ENCODE measurements at places on chromosomes 7 and 10. TPM values are rescaled to one million over a fixed set of nuclear protein-coding genes. Genes with fewer than 3 reads are reported as not detected.

DNA sequence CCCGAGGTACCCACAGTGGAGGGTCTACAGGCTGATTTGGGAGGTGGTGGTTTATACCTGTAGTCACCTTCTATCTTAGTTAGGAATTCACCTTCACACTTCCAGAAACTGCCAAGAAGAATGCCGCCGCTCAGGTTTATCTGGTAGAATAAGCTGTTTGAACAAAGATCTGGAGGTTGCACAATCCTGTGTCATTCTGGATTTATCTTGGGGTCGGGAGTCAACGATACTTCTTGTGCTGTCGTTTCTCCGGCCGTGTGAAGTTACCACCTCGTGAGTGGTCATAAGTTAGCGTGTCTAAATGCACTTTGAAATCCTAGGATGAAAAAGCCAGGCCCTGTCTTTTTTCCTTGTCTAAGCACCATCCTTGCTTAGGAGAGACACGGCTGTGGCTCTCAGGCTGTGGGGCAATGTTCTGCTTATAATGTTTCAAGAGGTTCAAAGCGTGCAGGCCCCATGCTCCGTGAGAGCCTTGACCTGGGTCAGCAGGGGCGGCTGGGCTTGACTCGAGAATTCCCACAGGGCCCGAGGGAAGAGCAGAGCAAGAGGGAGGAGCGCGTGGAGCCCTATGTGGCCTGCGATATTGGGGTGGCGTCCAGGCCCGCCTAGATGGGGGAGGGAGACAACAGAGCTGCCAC is 35.5 kb downstream of the GRIFIN start:
- DNase-seq: no peak

GRCh38 chr7:108045669-108046068 is 42.7 kb upstream of the LAMB1 start:
- DNase-seq: no peak

- no peak for DNase-seq
These were observed 21.8 kb downstream of the NKX6-2 start for GRCh38 chr10:132764108-132764507.

DNA sequence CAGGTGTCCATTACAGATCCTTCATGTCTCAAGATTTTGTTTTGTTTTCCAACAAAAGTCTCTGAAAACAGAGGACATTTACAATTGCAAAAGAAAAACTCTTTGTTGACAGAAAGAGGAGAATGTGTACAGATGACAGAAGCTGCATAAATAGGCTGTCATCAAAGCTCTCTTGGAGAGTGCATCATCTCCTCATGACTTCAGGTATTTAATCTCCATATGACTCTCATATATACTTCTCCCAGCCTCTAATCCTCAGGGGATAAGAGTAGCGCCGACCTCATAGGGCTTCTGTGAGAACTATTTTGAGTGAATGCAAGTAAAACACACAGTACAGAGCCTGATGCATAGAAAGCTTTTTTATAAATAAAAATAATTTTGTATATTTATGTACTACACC is 48.1 kb upstream of the SEPTIN7 start:
- no peak for DNase-seq

DNA sequence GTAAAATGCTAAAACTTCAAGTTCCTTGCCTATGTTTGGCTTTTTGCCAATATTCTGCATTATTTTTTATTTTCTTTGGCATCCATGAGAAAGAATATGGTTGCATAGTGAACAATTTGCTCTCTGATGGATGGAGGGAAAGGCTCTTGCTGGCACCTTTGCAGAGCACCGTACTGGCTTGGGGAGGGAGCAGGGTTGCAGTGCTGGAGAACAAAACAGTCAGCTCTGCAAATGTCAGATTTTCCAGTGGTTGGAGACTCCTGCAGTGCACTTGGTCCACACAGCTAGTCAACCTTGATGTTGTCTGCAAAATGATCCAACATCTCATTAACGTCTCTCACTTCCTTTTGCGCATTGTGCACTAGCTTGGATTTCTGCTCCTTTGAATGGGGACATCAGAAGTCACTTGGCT is 100.8 kb downstream of the ANLN start:
- DNase-seq: no peak

DNA sequence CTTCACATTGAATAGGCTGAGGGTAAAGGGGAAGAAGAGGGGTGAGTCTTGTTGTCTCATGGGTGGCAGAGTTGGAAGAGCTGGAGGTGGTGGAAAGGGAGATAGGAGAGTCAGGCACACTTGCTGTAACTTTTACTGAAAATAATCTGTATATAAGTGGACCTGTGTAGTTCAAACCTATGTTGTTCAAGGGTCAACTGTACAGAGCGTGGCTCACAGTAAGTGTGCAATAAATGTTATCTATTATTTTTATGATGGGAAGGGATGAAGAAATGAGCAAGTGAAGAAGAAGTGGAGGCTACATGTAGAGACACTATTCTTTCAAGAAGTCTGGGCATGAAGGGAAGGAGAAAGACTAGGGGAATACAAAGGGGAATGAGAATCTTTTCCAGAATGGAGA is 71.5 kb upstream of the FAM133B start:
- DNase-seq: no peak

DNA sequence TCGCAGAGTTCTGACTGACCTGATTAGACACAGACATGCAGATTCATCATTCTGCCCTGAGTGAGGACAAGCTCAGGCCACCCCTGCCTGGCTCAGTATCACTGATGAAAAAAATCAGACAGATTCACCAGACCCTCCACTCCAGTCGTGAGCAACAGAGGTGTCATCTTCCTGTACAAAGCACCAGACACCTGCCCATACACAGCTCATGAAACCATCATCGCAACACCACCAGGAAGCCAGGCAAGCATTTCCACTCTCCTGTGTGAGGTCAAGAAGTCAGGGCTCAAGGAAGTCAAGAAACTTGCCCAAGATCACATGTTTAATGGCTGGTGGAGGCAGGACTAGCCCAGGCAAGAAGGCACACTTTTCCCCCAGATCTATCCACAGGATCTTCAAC is 163.0 kb downstream of the CALN1 start:
- DNase-seq: no peak

- no peak for DNase-seq
These were observed 628 bp downstream of the MRPS33 start for GRCh38 chr7:141014125-141014523.

DNA sequence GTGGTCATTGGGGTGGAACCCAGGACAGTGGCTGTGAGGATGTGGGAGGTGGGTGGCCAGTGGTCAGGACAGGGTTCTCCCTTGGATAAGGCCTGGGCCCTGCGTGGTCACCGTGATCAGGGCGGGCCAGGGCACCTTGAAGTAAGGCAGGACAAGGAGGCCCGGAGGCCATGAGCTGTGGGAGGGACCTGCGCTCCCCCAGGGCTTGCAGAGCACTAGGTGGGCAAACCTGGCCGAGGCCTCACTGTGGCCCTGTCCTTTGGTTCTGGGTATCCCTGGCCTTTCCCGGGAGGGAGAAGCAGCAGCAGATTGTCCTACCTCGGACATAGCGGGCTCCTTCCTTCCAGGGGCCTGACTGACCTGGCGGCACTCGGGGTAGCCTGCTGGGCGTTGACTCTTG is 144.8 kb upstream of the RET start:
- no peak for DNase-seq

GRCh38 chr10:96570983-96571964 is 15.5 kb downstream of the TM9SF3 start:
- no peak for DNase-seq

- DNase-seq: no peak
These were observed 81.0 kb upstream of the GNA12 start for GRCh38 chr7:2924866-2925840.

GRCh38 chr10:133618851-133619250 is 7.7 kb downstream of the FRG2B start:
- no peak for DNase-seq

DNA sequence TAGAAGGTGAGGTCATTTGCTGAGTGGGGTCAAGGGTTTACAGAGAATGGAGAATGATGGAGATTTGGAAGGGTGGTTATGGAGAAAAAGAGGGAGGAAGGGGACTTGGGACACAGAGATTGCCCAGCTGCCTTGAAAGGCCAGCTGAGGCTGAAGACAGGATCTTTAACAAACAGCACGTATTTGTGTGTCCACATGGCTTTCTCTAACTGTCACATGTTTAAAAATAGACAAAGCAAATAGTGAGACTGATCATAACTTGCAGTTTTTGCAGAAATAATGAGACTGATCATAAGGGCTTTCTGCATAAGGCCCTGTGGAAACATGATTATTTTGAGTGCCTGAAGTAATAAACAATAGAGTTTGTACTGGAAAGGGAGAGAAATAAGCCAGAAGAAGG is 212.7 kb downstream of the HDAC9 start:
- DNase-seq: no peak

Gene SORCS3
- polyA plus RNA-seq: not detected

Gene ADAP1
- polyA plus RNA-seq: 0.89 TPM

Gene HNRNPA2B1
- polyA plus RNA-seq: 354 TPM

Gene UBTD1
- 15.5 TPM for polyA plus RNA-seq

Gene LDB3
- polyA plus RNA-seq: 0.60 TPM

Gene LGI1
- not detected for polyA plus RNA-seq

Gene ARHGAP22
- 8.2 TPM for polyA plus RNA-seq

Gene ACTR3C
- 0.36 TPM for polyA plus RNA-seq

All from AG04450 (cell line).